ENCODE measurements at places on chromosomes 1 and 21.

DNA sequence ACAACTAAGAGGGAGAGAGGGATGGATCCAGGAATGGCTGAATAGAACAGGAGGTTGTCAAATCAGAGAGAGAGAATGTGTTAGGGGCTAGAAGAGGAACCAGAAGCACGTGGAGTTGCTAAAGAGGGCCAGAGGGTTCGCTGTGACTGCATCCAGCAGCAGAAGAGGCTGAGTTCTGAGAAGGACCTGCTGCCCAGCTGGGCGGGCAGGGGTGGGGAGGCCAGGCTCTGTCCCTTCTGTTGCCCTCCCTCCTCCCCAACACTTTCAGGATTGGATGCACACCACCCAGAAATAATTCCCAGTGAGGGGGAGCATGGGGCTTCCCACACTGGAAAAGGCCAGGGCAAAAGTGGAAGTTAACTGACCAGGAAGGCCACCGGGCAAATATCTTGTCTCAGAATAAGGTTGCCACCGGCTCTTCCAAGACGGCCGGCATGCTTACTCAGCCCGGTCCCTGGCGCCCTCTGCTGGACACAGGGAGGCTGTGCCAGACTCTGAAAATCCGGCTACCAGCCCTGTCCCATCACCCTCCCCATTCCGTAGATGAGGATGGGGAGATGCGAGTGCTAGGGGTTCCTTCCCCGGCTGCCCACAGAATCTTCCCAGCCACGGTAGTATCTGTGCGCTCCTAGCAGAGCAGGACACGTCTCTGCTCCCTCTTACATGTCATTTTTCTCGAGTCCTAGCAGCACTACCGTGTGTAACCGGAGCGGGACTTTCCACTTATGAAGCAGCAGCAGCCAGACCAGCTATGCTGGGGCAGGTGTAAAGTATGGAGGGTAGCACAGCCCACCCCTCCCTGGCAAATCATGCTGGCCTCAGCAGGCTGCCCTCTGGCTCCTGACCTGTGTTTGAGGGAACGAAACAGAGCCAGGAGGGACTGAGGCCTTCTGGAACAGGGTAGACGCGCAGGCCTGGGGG lies 46.8 kb upstream of the A3GALT2 start:
- DNase-seq = peak; percentile 78

GRCh38 chr1:906600-907420 lies 16.9 kb upstream of the SAMD11 start:
- no peak for DNase-seq

DNA sequence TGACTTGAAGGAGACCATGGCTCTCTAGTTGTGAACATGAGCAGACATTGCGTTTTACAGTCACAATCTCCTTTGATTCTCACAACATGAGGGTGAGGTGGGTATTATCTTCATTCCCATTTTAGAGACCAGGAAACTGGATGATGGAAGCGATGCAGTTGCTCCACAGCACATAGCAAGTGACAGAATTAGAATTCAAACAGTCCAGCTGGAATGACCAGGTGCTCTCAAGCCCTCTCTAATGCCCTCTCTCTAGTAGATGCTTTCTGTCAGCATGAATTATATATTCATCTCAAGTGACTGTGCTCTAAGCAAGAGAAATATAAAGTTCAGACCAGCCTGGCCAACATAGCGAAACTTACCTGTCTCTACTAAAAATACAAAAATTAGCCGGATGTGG lies 9.8 kb upstream of the KIF1B start:
- no peak for DNase-seq

DNA sequence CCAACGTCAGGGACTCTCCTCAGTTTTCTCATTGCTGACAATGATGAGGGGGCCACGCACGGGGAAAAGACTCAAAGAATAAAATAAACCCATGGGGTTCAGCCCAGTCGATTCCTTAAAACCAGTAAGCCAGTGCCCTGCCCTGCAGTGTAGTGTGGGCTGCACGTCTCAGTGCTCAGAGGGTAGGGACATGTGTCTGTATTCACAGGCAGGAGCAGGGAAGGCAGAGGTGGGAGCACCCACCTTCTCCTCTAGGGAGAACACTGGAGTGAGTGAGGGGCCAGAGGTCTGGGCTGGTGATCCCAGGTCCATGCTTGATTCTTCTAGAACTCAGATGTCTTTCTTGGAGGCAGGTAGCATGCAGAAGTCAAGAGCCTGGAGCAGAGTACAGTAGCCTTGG lies 303.6 kb downstream of the MATN1 start:
- DNase-seq = no peak

DNA sequence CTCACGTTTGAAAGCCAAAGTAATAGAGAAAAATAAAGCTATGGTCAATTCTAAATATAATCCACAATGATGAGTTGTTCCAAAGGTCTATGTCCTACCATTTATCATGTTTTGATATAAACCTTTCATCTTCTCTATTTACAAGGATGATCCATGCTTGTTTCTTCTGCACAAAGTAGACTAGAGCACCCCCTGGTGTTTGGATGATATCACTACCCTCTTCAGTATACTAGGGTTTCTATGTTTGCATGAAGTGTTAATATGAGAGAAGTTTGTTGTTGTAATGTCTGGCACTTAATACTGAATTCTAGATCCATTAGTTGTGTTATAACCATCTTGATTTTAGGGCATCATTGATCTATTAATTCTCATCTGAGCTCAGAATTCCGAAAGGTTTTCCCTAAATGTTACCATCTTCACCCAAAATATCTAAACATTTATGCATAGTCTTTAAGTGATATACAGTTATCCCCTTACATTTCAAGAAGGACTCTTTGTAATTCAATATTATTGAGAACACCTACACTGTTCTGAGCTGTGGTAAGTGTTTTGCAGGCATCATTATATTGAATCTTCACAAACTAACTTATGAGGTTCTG lies 21.1 kb downstream of the CLDN8 start:
- DNase-seq = no peak

GRCh38 chr1:94796266-94796665 lies 23.9 kb upstream of the SLC44A3 start:
- DNase-seq = no peak

DNA sequence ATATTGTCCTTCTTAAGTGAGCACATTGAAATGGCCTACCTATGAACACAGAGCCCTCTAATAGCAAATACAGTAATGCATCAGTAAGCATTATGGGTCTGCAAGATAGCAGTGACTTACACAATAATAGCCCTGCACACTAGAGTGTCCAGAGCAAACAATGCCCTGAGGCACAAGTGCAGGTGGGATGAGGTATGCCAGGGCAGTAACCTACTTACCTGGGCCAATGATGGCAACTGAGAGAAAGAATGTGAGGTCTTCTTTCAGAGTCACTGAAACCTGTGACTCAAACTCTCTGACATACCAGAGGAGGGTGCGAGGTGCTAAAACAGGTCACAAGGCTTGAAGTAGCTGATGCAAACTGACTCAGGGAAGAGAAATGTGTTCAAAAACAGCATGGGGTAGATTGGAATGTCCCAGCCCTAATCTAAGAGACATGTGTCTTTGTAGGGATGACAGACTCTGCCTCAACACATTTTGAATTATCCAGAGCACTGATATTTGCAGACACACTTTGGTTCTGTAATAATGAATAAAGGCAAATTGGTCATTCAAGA lies 168.5 kb upstream of the RUNX1 start:
- DNase-seq = peak; percentile 39

GRCh38 chr1:178122283-178122682 lies 28.4 kb downstream of the RASAL2 start:
- no peak for DNase-seq

DNA sequence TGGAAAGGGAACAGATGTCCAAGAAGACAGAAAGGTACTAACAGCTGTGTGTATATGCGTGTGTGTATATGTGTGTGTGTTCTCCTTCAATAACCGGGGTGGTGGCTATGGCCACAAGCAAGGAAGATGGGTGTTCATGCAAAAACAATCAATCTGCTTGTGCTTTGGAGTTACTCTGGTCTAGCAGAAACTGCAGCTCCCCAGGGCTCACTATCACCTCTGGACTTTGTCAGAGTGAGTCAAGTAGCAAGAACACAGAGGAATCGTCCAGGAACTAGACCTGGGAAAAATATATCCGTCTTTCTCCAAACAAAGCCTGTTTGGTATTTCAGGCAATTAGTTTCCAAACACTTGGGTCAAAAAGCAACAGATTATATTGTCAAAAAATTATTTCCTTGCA lies 68.6 kb downstream of the GNG12 start:
- no peak for DNase-seq

- no peak for DNase-seq
Measured at GRCh38 chr1:203690730-203691129, 64.1 kb downstream of the ATP2B4 start.

- DNase-seq = no peak
Measured at GRCh38 chr1:217599154-217599553, 31.7 kb downstream of the GPATCH2 start.

- DNase-seq = no peak
Measured at GRCh38 chr1:189405419-189405818, 1072.2 kb downstream of the BRINP3 start.

DNA sequence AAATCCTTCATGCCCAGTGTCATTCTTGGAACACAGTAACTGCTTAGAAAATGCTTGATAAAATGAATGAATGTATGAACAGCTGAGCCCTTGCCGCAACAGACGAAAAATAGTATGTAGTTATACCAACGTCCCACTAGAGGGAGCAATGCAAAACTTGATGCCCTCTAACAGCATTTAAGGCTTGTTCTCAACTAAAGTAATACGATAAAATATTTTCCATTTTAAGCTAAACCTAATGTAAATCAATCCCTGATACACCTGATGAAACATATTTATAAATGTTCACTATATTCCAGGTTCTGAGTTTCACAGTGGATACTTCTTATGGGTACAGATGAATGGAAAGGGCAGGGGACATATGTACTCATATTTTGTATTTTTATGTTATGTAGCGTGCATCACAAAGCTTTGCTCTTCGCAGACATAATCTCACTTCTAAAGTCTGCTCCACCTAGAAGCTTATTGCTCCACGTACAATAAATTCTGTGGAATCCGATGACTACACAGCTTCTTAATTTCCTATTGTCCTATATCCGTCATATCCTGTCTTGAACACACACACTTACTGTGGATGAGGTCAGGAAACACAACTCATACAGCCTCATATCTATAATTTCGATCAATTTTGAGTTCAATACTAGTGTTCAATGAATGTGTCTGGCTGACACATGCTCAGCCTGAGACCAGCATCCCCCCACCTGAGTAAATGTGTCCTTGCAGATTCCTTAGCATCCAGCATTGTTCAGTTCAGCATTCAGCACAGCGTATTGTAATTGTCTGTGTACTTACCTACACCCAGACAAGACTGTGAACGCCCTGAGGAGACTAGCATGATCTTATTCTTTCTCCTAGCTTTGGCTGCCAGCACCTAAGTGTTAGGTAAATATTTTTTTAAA lies 4.4 kb upstream of the UTP25 start:
- peak; percentile 43 for DNase-seq

GRCh38 chr1:191350938-191351337 lies 807.3 kb upstream of the RGS18 start:
- no peak for DNase-seq

GRCh38 chr1:25559031-25559430 lies 15.6 kb downstream of the LDLRAP1 start:
- DNase-seq = no peak

- no peak for DNase-seq
Measured at GRCh38 chr21:14706712-14707510, 160.8 kb upstream of the SAMSN1 start.

GRCh38 chr1:31691446-31691845 lies 12.4 kb downstream of the COL16A1 start:
- no peak for DNase-seq

GRCh38 chr1:38834221-38834782 lies 25.3 kb downstream of the RRAGC start:
- no peak for DNase-seq

GRCh38 chr1:10841118-10841517 lies 44.7 kb upstream of the CASZ1 start:
- no peak for DNase-seq

- no peak for DNase-seq
Measured at GRCh38 chr21:40658311-40658710, 188.6 kb downstream of the DSCAM start.

DNA sequence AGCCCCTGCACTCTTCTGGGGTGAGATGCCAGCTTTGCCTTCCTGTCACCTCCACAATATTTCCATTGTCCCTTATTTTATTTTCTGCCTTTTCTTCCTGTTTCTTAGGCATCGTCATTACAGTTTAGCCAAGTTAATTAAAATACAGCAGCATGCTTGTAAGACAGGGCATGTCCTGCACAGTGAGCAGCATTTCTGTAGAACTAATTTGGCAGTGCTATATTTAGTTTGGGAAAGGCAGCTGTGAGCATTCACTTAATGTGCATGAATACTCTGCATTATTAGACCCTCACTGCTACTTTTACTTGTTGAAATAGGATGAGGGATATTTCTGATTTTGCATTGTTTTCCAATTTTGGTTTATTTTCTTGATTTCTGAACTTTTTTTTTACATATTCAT lies 133.3 kb downstream of the KCNK2 start:
- no peak for DNase-seq

GRCh38 chr1:114982251-114982650 lies 47.4 kb upstream of the TSHB start:
- no peak for DNase-seq

DNA sequence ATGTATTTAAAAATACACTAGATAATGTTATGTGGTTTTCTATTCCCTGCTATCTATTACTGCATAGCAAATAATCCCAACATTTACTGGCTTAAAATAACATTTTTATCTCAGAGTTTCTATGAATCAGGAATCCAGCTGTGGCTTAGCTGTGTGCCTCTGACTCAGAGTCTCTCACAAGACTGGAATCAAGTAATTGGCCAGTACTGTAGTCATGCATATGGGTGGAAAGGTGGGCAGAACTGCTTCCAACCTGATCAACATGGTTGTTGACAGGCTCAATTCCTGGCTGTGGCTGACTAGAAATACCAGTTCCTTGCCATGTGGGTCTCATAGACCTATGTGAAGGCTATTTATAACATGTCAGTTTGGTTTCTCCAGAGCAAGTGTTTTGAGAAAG lies 131.8 kb downstream of the PDE4B start:
- DNase-seq = peak; percentile 64

DNA sequence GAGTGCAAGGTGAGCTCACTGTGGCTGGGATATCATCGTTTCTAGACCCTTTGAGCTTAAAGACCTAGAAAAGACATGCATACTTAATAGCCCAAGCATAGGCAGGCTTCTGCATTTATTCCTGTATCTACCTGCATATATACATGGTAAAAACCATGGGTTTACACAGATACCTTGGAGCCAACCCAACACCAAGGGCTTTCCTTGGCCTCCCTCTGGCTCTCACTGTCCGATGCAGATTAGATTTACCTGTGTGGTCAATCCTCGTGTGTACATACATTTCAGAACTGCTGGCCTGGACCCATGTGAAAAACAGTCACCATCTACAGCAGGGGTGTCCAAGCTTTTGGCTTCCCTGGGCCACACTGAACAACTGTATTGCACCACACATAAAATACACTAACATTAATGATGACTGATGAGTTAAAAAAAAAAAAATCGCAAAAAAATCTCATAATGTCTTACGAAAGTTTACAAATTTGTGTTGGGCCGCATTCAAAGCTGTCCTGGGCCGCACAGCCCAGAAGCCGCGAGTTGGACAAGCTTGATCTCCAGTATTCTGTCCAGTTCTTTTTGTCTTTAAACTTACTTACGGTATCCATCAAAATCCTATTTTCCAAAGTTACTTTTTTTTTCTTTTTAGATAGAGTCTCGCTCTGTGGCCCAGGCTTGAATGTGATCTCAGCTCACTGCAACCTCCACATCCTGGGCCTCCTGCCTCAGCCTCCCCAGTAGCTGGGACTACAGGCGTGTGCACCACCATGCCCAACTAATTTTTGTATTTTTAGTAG lies 43.5 kb downstream of the WDR4 start:
- no peak for DNase-seq

- DNase-seq = no peak
Measured at GRCh38 chr1:98870959-98871903, 133.4 kb downstream of the PLPPR5 start.
